ENCODE measurements at places on chromosomes 6 and 20.

- DNase-seq: no peak
These were observed 21.4 kb upstream of the ADRM1 start for GRCh38 chr20:62281161-62281933.

DNA sequence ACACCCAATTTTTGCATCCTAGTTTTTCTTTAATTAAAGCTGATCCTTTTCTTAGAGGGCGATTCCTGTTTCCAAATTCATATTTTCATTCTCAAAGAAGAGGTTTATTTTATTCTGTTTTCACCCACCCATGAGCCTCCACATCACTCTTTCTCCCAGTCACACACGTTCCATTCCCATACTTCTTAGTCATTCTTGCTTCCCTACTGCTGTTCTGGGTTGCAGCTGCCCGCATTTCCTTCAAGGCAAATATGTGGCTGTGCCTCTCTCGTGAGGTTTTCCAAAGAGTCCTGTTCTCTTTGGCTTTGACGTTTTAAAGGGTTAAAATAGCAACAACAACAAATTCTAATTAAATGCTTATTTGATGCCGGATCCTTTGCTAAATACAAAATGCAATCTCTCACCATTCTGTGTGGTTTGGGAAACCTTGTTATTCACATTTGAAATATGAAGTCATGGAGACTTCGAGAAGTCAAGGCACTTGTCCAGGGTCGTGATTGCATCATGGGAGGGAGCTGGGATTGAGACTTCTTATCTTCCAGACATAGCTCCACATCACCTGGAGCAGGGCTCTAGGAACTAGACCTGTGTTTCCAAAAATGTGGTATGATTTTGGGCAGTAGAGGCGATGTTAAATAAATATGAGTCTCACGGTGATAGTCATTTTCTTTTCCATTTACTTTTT, 126.6 kb downstream of the DOK5 start:
- DNase-seq: no peak

DNA sequence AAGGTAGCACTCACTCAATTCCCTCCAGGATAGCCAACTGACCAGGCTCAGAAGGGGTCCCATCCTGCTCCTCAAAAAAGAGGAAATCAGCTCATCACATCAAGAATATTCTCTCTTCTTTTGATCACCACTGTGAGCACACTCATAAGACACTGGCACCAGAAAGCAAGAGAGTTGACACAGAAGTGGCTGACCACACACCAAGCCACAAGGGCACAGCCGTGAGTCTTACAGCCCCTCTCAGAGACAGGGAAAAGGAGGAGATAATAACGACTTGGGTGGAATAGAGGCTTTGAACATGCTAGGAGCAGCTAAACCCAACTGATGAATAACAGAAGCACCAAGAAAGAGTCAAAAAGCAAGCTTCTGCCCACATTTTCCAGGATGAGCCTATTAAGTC, 249.1 kb upstream of the PREP start:
- DNase-seq: no peak

- no peak for DNase-seq
These were observed 41.4 kb downstream of the DTNBP1 start for GRCh38 chr6:15621203-15622044.

DNA sequence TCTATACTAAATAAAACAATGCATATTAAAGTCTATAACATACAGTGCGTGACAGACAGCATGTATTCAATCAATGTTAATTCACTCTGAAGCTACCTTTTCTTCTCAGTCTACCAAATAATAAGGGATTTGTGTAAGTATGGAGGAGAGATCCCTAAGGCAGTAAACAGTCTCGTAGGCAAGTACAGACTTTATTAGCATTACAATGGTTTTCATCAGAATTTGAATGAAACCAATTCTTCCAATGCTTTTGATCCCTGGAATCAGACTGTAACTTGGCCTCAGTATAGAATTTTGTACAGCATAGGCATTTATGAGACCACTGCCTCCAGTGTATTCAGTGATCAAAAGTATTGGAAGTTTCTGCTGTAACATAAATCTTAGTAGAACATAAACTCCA, 19.5 kb downstream of the LYRM4 start:
- no peak for DNase-seq

GRCh38 chr20:38883081-38883980, 42.9 kb upstream of the FAM83D start:
- DNase-seq: no peak

DNA sequence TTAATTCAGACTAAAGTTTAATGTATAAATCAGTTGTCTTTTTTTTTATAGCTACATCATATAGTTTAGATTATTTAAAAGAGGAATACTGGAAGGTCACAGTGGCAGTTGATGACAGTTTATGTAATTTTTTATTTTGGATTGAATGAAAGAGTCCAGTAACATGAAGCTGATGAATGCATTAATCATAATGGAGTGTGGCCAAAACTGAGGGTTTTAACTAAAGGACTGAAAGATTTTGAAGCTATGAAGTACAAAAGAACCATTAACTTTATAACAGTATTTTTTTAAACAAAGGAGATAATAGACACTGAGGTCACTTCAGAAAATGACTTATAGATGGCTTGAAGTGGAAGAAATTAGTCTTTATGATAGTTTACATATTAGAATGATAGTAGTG, 41.3 kb downstream of the TRMT11 start:
- no peak for DNase-seq

GRCh38 chr6:137427656-137428290, 66.4 kb downstream of the OLIG3 start:
- DNase-seq: no peak

DNA sequence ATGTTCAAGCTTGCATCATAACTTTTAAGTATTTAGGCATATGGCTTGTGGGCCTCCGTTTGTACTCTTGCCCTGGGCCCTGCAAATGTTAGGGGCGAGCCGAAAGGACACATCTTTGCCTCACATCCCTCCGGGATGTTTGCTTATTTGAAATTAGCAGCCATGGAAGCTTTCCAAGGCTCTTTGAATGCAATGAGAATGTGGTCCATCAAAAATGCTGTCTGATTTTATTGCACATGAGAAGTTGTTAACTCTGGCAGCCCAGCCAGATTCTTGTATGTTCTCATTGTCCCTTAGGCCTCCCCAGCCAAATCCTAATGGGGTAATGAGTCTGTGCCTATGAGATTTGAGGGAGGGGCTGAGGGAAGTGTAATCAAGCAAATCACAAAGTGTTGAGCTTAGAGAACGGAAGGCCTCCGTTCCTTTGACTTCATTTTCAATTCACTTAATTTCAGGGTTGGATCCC, 261.2 kb upstream of the MARCKS start:
- DNase-seq: no peak

DNA sequence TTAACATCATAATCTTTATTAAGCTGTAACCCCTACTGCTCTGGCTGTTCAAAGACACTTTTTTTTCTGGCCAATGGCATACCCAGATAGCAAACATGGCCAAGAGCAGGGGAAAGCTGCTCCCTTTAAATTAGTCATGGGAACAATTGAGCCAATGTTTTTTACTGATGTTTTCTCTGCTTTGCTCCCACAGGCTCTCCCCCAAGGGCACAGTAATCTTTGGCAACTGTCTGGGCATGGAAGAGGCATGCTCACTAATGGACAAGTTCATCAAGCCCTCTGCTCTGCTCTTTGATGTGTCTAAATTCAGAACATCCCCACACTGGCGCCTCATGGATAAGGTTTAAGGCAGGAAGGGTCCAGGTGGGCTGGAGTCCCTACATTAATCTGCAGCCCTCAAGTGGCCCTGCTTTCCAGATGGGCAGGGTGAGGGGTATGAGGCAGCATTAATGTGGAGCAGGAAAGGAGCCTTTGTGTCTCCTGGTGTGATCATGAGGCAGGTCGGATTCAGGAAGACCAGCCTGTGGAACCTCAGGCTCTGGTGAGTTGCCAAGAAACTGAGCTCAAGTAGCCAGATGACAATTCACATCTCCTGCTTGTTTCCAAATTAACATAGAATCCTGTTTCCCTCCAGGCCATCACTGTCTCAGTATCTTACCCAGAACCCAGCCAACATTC, 227.0 kb upstream of the CST7 start:
- DNase-seq: no peak

GRCh38 chr6:108684771-108685329, 124.1 kb downstream of the FOXO3 start:
- no peak for DNase-seq

DNA sequence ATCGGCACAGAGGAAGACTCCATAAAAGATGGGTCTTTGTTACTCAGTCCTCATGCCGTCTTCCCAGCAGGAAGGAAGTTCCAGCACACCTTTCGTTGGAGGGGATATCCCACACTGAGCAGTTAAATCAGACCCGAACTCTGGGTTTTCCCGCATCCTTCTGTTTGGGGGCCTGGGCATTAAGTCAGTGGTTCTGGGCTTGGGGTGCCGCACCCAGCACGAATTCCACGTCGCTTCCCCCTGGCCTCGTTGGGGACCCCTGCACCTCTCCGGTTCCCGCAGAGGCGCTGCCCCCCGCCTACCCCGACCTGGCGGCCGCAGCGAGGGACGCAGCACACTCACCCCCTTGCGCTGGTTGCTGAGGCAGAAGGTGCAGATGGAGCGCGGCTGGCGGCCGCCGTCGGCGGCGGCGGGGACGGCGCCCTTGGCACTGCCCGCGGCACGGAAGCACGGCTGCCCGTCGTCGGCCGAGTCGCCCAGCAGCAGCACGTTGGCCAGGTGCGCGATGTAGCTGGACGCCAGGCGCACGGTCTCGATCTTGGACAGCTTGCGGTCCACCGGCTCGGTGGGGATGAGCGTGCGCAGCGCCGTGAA, 641 bp downstream of the TCF15 start:
- DNase-seq: no peak

DNA sequence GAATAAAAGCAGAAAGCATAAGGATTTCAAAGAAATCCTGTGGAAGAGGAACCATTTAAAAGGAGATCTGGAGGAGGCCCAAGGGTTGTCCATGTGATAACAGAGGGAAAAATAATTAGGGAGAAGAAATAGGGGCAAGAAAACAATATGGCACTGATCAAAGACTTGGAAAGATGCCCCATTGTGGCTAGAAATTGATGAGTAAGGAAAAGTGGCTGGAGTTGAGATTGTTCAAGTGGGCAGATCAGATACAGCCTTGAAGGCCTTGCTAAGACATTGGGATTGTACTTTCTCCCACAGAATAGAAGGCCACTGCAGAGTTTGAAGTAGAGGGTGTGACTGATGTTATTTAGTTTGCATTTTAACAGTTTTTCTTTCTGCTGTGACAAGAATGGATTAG, 213.3 kb downstream of the CBLN4 start:
- no peak for DNase-seq

GRCh38 chr6:35445691-35446090, 6.4 kb upstream of the FANCE start:
- no peak for DNase-seq

- DNase-seq: no peak
These were observed 23.3 kb downstream of the NQO2 start for GRCh38 chr6:3022765-3023662.

GRCh38 chr6:53148684-53149083, at the start of gene GCM1:
TSS of gene GCM1 (minus strand) at chr6:53148841. CDS start at chr6:53145632, 3,209 bp downstream.
- DNase-seq: no peak

- DNase-seq: no peak
These were observed 142.1 kb upstream of the RSPO3 start for GRCh38 chr6:126976253-126976797.

GRCh38 chr6:291697-292505, at the start of gene DUSP22:
TSS of gene DUSP22 (plus strand) at chr6:292487. CDS start at chr6:292540, 53 bp downstream.
- DNase-seq: peak; percentile 67

- DNase-seq: no peak
These were observed 9.3 kb upstream of the ID1 start for GRCh38 chr20:31595654-31596411.

GRCh38 chr20:62938105-62938888, at the start of gene GID8:
TSS of gene GID8 (plus strand) at chr20:62938147. CDS start at chr20:62941503, 3,356 bp downstream.
- DNase-seq: no peak

- DNase-seq: no peak
These were observed 609.5 kb upstream of the ARID1B start for GRCh38 chr6:156167625-156168071.

DNA sequence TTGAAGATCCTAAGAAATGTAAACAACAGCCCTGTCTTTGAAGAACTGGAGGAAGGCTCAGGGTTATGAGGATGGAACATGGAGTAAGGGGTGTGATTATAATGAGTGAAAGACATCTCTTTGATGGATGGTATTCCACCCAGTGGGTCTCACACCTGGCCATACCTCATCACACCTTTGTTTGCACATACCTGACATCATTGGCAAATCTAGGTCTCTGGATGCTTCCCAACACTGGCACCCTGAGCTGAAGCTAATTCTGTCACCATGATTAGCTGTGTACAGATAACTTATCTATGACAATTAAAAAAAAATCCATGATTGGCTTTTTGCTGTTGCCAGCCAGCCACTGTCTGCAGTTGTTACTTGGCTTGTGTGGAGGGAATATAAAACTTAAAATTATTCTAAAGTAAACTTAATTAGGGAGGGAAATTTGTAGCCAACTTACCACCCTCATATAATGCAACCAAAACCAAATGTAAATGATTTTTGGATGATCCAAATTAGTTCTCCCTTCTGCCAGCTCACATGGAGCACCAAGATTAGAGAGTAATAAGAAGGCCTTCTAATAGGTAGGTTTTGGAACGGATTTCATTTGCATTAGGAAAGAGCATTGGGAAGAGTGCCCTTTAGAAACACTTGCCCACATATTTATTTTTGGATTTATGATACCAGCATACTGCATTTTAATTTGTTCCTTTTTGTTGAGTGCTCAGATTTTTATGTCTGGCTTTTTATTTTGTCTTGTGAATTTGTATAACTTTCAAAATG, 249.5 kb downstream of the SOX4 start:
- DNase-seq: no peak

GRCh38 chr6:139386404-139386803, 12.0 kb upstream of the CITED2 start:
- no peak for DNase-seq

GRCh38 chr6:125519367-125519766, 217.6 kb upstream of the HDDC2 start:
- DNase-seq: no peak

GRCh38 chr20:9532069-9532838, 17.9 kb downstream of the LAMP5 start:
- no peak for DNase-seq

DNA sequence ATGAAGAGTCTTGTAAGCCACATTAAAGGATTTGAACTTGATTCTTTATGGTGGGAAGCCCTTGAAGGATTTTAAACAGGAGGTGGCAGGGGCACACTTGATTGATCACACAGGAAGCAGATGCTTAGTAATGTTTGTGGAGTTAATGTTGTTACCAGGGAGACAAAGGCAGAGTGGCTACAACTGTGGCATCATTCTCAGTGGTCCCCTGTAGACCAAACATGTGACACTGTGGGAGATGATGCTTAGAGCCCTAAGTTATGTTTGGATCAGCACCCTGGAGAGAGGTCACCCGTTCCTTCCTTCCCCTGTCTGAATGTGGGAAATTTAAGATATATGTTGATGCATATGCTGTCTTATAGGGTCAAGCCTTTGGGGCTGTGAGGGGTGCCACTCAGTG, 53.2 kb downstream of the EIF2S2 start:
- no peak for DNase-seq

DNA sequence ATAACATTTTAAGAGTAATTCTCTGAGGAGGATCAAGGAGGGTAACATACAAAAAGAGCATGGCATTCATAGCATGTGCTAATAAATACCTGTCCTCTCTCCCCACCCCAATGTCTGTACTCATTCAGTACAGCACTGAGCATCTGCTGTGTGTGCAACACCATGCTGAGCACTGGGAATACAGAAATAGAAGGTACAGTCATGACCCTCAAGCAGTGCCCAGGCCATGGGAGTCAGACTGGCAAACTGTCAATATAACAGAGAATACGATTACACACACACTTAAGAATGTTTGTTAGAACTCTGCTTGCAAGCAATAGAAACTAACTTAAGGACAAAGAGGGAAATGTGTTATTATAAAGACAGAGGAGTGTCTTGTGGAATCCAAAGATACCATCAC, 24.7 kb upstream of the ZFAND3 start:
- no peak for DNase-seq
